ENCODE measurements at places on chromosomes 3 and 15. TPM values are rescaled to one million over a fixed set of nuclear protein-coding genes. Genes with fewer than 3 reads are reported as not detected.

The WDR48 gene
- 24.6 TPM for polyA plus RNA-seq

The CPB1 gene
- 0.73 TPM for polyA plus RNA-seq

The SCN11A gene
- polyA plus RNA-seq = 0.86 TPM

The DPPA4 gene
- polyA plus RNA-seq = 4.3 TPM

The BBX gene
- polyA plus RNA-seq = 92.6 TPM

The GRM2 gene
- 0.10 TPM for polyA plus RNA-seq

The TBC1D23 gene
- 28.7 TPM for polyA plus RNA-seq

The ZNF35 gene
- polyA plus RNA-seq = 4.2 TPM

The RGMA gene
- polyA plus RNA-seq = 2.5 TPM

The SAMMSON gene
- polyA plus RNA-seq = not detected

The DNAH1 gene
- polyA plus RNA-seq = 4.2 TPM

The ITIH4 gene
- 80.8 TPM for polyA plus RNA-seq

The CCDC9B gene
- polyA plus RNA-seq = 5.3 TPM

The GANC gene
- polyA plus RNA-seq = 9.1 TPM

The PRR20G gene
- not detected for polyA plus RNA-seq

The TGM5 gene
- polyA plus RNA-seq = not detected

The GLDN gene
- polyA plus RNA-seq = 0.68 TPM

The KCNMB2 gene
- not detected for polyA plus RNA-seq

The MINDY2 gene
- 32.3 TPM for polyA plus RNA-seq

The PAQR9 gene
- polyA plus RNA-seq = 3.8 TPM

The GOLGA6L9 gene
- 1.0 TPM for polyA plus RNA-seq

GRCh38 chr3:155462672-155463071 is 169.2 kb upstream of the STRIT1 start:
- no peak for DNase-seq

DNA sequence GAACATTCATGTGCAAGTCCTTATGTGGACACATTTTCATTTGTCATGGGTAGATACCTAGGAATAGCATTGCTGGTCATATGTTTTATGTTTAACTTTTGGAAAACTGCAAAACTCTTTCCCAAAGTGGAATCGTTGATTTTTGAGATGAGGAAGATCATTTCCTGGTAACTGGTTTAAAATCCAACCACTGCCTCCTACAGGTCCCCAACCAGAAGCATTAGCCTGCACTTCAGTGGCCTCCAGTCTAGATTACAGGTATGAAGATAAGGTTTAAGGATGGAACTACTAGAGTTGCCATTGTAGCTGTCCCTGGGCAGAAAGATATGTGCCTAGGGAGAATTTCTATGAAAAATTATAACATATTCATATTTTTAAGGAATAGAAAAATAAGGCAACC is 48.7 kb upstream of the BHLHE40 start:
- DNase-seq = no peak

- DNase-seq = no peak
Measured at GRCh38 chr3:65619888-65620287, 418.8 kb downstream of the MAGI1 start.

DNA sequence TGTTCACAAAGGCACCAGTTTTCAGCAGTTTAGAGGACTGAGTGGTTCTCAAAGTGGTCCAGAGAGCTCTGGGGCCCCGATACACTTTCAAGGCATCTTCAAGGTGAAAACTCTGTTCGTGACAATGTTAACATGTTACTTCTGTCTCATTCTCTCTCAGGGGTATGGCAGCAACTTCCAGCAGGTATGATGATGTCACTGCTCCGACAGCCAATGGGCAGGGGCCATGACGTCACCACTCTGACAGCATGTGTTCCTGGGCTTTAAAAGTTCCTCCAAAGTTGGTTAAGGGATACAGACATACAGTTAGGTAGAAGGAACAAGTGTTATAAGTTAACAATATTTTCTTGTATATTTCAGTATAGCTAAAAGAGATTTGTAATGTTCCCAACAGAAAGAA is 87.9 kb downstream of the KLF15 start:
- DNase-seq = no peak

- DNase-seq = no peak
Measured at GRCh38 chr3:144045766-144046165, 74.1 kb downstream of the DIPK2A start.

DNA sequence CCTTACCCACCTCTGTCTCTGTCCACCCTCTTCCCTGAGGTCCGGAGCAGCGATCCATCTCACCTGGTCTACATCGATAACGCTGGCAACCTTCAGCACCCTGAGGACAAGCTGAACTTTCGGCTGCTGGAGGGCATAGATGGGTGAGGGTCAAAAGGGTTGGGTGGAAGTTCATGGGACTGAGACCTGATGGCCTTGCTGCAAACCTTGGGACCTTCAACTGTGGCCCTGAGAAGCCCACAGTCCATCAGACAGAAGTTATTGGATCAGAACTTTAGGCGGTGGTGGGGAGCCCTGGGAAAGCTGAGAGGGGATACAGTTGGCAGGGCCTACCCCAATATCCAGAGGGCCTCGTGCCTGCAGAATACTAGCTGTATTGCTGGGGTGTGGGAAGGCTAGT is 50.5 kb downstream of the POMGNT2 start:
- DNase-seq = no peak

GRCh38 chr15:67828969-67829646 is 3.8 kb downstream of the SKOR1 start:
- DNase-seq = no peak

- no peak for DNase-seq
Measured at GRCh38 chr3:195543500-195544229, 540 bp upstream of the PPP1R2 start.

- no peak for DNase-seq
Measured at GRCh38 chr3:37680401-37680800, 181.3 kb upstream of the CTDSPL start.

DNA sequence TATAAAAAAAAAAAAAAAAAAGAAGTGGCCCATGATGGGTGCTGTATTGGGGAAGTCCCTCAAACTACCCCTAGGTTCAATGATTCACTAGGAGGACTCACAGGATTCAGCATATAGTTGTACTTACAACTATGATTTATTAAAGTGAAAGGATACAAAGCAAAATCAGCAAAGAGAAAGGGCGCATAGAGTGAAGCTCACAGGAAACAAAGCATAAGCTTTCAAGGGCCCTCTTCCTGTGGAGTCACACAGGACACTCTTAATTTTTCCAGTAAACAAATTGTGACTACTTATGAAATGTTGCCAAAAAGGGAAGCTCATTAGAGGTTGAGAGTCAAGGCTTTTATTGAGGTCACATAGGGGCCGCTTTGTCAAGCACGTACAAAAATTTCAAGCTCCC is 153.7 kb upstream of the GAP43 start:
- no peak for DNase-seq

- DNase-seq = no peak
Measured at GRCh38 chr3:40718209-40718608, 193.4 kb downstream of the ZNF621 start.

DNA sequence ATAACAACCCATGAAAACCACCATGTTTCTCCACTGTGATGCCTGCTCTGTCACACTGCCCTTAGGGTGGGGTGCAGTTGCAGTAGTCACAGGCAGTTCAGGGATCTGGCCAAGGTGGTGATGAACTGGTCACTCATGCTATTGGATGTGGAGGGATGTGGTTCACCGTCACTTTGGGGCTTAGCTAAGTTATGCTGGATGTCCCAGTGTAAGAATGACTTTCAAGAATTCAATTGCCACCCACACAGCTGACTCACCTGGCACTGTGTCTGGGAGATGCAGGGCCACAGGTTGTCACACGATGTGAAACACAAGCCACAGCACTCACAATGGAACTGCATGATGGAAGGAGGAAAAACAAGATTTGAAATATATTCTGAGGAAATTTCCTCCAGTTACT is 146.1 kb upstream of the CTNNB1 start:
- no peak for DNase-seq

GRCh38 chr3:127102188-127102520 is 90.8 kb upstream of the PRR23E start:
- no peak for DNase-seq

- DNase-seq = peak; percentile 66
Measured at GRCh38 chr3:69665026-69665737, 74.1 kb upstream of the MITF start.

GRCh38 chr3:16264174-16264707 is 502 bp downstream of the DPH3 start:
- no peak for DNase-seq

DNA sequence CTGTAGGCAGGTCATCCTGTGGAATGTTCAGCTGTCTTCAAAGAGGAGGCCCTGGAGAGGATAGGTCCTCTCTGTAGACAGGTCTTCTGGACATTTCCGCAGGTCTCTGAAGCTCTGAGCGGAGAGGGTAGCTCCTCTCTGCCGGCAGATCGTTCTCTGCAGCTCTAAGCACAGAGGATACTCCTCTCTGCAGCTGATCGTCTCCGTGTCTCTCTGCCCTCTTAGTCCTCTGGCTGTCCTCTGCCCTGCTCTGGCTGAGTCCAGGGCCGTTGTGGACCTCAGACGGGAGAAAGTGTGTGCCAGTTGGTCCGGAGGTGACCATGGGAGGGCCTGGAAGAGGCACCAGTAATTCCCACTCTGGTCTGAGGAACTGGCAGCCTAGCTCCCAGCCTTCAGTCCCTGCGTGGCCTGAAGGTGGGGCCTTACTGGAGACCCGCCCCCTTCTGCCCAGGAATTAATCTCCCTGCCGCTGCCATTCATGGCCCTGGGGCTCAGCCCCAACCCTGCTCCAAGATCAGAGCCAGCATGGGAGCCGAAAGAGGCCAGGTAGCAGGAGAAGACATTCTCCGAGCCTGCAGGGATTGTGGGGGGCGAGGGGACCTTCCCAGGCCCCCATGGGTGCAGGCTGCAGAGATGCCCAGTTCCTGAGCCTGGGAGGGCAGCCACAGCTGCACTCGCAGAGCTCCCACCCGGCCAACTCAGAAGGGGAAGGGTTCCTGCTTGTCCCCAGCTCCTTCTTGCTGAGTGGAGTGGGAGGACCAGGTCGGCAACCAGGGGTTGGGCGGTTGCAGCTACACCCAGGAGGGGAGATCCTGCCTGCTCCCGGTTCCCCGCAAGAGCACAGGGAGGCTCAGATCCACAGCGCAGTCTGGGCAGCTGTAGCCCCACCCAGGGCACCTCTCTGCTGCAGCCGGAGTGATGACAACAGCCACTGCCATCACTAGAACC is 488.7 kb downstream of the RSL24D1 start:
- DNase-seq = no peak

DNA sequence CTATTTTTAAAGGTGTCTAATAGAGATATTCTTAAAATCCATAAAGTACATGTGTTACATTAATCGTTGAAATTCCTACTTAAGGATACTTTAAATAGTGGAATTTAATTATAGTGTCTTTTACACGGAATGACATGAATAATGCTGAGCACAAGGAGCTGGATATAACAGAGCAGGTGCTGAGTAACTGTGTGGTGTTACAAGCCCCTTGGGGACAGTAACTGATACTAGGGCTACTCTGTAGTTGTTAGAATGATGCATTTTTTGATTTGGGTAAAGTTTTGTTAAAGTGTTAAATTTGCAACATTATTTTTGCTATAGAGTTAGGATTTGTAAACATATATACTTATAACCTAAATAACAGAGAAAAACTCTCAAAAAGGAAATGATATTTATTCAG is 1496.1 kb downstream of the OTOL1 start:
- no peak for DNase-seq

DNA sequence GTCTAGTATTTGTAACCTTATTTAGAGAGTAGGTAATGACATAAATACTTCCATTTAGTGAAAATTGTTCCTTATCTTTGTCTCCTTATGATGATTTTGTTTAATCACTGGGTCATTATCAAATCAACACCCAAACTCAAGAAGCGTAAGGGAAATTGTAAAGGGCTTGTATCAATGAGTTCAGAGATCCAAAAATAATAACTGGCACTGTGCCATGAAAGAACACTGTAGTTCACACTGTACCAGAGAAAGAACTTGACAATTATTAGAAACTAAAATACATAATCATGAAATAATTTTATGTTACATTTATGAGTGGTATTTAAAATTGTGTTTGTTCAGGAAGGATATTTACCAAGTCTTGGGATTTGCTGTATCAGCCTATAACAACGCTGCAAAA is 895.4 kb downstream of the FHIT start:
- DNase-seq = no peak

- no peak for DNase-seq
Measured at GRCh38 chr3:158773166-158773565, 28.7 kb upstream of the MFSD1 start.

- DNase-seq = no peak
Measured at GRCh38 chr3:52982839-52983238, 63.0 kb downstream of the SFMBT1 start.

DNA sequence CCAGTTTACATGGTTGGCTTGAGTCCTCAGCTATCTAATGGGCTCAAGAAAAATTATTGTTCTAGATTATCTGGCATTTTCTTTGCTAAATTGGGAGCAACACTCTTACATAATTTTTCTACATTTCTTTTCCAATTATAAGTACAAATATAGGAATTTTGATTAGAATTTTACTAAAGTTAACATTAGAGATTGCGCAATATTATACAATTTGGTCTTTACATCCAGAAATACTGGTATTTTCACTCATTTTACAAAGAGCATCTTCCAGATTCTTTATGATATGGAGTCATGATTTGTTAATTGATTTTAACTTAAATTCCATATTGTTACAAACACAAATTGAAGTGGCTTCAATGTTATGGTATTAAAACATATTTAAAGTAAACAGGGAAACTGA is 19.7 kb upstream of the GOLGB1 start:
- DNase-seq = no peak

DNA sequence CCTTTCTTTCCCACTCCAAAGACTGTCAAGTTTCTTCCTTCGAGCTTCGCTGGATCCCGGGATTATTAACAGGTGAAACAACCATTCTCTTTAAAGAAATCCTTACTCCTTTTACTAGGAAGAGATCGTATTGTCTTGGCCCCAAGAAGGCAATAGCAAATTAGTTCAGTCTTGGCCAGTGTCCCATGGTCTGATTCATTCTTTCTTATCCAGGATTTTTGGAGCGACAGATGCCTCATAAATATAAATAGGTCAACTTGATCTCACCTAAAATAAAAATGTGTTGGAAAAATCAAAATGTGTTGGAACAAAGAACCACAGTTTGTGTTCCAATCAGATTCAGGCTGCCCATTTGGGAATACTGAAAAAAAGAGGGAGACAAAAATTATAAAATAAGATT is 140.1 kb upstream of the TMEM108 start:
- DNase-seq = no peak

DNA sequence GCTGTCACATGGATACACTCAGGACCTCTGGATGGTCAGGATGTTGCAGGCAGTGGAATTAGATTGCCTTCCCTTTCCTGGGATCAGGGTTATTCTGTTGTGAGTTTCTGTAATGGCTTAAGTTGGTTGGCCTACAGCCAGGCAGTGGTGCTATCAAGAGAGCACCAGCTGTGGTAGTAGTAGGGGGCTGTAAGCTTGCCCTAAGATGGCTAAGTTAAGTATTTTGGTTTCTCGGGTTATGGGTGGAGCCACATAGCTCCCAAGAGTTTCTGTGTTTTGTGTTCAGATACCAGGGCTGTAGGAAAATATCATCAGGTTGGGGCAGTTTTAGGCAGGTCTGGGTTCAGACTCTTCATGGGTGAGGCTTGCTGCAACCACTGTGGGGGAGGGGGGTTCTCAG is 59.6 kb downstream of the LEKR1 start:
- DNase-seq = no peak

DNA sequence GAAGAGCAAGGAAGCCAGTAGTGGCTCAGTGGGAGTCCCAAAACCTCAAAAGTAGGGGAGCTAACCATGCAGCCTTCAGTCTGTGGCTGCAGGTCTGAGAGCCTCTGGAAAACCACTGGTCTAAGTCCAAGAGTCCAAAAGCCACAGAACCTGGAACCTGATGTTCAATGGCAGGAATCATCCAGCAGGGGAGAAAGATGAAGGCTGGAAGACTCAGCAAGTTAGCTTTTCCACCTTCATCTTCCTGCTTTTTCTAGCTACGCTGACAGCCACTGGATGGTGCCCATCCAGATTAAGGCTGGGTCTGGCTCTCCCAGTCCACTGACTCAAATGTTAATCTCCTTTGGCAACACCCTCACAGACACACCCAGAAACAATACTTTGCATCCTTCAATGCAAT is 626.3 kb downstream of the NAALADL2 start:
- no peak for DNase-seq

Measured in hepatocyte (in vitro differentiated cells).